ENCODE measurements at places on chromosomes 16 and 17.

GRCh38 chr17:491086-492021, 138.7 kb upstream of the RPH3AL start:
- no peak for DNase-seq

DNA sequence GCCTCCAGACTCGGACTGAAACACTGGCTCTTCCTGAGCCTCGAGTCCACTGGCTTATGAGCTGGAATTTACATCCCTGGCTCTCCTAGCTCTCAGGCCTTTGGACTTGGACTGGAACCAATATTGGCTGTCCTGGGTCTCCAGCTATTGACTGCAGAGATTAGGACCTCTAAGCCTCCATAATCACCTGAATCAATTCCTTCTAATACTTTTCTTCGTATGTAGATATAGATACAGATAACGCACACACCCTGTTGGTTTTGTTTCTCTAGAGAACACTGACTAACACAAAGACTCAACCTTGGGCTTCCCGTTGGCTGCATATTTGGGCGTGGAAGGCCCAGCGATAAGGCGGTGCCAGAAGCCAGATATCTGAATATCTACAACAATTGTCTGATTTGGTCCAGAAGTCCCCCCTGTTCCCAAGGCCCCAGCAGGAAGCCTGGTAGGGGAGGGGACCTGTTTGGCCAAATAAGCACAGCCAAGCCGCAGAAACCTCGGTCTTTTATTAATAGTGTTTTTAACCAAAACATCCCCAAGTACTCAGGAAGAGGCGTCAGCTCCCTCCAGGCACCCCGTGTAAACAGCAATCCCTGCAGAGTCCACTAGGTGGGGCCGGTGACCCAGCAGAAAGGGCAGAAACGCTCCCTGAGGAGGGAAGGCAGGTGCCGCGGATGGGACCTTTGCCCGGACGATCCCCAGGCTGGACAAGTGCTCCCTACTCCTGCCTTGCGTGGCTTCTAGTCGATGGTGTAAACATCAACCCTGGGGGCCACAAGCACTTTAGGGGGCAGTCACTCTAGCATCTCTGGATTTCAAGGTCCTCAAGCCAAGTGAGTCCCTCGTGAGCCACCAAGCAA, 57.0 kb downstream of the ABR start:
- peak; percentile 69 for DNase-seq

DNA sequence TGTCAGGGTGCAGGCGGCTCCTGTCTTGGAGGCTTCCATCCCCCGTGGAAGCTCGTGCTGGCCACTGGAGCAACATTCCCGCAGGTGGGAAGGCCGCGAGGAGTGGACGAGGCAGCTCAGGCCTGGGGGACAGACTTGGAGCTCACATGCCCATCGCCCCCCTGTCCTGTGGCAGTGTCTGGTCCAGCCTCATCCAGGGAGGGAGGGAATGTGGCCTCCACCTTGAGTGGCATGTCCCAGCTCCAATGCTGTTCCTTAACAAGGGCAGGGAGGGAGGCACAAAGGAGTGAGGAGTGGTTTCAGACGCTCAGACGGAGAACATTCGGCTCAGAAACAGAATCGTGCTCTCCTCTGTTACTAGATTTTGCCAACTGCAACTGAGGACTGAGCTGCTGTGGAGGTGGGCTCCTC, 159.4 kb upstream of the CHMP6 start:
- DNase-seq, result peak; percentile 62

DNA sequence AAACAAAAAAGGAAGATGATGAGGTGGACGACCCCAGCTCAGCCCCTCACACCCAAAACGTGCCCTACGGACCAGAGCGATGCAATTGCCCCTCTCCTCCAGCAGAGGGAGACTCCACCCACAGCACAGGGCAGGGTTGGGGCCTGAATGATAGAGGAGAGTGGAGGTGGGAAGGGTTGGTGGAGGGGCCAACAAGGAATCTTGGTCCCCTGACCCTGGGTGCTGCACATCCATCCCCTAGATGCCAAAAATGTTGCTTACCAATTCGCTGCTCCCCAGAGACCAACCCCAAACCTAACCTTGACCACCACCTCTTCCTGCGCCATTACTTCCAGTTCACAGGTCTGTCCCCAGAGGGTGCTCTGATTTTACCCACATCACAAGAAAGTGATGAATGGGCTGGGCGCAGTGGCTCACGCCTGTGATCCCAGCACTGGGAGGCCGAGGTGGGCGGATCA, 12.9 kb downstream of the P2RX5 start:
- no peak for DNase-seq

DNA sequence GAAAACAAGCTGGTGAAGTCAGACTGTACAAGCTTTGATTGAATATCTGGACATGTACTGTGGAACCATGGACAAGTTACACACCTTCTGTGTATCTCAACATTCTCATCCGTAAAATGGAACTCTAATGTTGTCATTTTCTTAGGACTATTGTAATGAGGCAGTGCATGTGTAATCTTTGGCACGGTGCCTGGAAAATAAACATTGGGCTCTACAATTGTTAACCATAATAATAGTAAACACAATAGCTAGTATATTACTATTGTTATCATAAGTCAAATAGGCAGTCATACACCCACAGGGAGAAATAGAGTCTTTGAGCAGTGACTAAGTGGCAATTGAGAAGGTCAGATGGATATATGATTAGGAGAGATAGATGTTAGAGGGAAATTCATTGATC, 39.8 kb upstream of the ANKFN1 start:
- no peak for DNase-seq

GRCh38 chr16:45454-45853, 8.0 kb downstream of the POLR3K start:
- DNase-seq, result no peak

DNA sequence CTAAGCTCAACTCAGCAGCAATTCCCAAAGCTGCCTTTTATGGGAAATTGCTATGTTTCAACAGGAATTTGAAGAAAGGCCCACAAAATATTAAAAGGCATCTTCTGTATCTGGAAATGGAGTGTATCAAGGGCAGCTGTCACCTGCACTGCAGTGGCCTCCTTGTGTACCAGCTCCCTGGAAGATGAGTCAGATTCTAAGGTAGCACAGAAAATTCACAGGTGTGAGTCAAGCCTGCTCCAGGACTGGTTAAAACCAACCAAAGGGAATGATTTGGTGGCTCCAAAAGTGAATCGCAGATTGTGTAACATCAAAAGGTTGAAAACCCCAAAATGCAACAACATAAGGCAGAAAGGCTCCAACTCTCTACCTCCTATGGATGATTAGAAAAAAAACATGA, 296.4 kb downstream of the GRIN2A start:
- no peak for DNase-seq

DNA sequence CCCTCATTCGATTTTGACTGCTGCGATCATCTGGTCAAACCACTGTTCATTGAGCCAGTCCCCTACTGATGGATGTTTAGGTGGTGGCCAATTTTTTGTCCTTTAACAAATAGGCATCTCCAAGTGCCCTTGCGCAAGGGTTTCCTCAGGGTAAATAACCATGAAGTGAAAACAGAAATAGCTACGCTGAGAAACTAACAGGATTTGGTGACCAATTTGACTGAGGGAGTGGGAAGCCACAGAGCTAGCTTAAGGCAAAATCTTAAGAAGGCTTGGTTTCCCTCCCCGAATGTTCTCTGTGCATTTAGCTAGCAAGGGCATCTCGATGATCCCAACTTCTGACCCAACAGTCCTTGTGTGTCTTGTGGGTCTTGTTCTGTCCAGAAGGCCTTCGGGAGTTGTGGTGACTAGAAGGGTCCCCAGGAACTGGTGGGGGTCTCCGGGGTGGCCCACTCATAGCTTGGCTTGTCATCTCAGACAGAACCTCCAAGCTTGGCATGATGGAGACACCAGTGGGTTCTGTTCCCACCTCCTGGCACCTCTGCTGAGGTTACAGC, 117.2 kb downstream of the SOCS1 start:
- DNase-seq, result no peak

GRCh38 chr17:82267575-82268379, 5.7 kb downstream of the CSNK1D start:
- peak; percentile 98 for DNase-seq

- DNase-seq, result no peak
Observed at GRCh38 chr17:9241774-9242496, 220.6 kb downstream of the NTN1 start.

GRCh38 chr17:48804936-48805411, 12.1 kb downstream of the TTLL6 start:
- peak; percentile 18 for DNase-seq

DNA sequence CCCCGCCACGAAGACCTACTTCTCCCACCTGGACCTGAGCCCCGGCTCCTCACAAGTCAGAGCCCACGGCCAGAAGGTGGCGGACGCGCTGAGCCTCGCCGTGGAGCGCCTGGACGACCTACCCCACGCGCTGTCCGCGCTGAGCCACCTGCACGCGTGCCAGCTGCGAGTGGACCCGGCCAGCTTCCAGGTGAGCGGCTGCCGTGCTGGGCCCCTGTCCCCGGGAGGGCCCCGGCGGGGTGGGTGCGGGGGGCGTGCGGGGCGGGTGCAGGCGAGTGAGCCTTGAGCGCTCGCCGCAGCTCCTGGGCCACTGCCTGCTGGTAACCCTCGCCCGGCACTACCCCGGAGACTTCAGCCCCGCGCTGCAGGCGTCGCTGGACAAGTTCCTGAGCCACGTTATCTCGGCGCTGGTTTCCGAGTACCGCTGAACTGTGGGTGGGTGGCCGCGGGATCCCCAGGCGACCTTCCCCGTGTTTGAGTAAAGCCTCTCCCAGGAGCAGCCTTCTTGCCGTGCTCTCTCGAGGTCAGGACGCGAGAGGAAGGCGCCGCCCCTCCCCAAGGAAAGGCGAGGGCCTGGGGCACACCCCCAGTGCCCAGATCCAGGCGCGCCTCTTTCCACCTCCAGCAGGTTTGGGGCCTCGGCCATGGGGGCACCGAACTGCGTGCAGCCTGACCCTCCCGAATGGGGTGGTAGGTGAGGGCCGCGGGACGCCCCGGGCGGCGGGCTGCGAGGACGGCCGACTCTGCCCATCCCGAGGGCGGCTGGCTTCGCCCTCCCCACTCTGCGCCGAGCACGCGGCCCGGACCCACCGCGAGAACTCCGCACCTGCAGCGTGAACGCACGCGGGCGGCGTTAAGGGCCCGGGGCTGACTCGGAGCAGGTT, 664 bp downstream of the HBQ1 start:
- DNase-seq, result no peak

- no peak for DNase-seq
Observed at GRCh38 chr16:58265480-58266052, 29.3 kb downstream of the PRSS54 start.

- DNase-seq, result no peak
Observed at GRCh38 chr17:60664022-60664421, 13.6 kb upstream of the BCAS3 start.

GRCh38 chr17:73126716-73127473, 34.4 kb upstream of the SLC39A11 start:
- DNase-seq, result no peak

DNA sequence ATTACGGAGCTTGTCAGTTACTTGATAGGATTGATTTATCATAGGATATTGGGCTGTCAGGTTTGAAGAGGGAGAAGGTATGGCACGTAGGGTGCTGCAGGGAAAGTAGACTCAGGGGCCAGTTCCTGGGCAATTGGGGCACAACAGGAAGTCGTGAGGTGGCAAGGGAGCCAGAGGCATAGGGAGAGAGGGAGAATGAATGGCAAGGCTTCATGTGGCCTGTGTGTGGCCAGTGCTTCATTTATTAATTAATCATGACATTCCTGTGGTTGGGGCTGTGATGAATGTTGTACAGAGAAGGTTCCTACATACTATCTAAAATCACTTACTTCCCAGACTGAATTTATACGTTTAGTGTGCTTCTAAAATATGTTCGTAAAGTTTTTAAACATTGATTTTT, 19.3 kb downstream of the MFSD11 start:
- DNase-seq, result no peak

GRCh38 chr17:10025976-10026901, 121.2 kb upstream of the RCVRN start:
- no peak for DNase-seq

GRCh38 chr16:55700961-55701360, 45.2 kb downstream of the SLC6A2 start:
- no peak for DNase-seq

DNA sequence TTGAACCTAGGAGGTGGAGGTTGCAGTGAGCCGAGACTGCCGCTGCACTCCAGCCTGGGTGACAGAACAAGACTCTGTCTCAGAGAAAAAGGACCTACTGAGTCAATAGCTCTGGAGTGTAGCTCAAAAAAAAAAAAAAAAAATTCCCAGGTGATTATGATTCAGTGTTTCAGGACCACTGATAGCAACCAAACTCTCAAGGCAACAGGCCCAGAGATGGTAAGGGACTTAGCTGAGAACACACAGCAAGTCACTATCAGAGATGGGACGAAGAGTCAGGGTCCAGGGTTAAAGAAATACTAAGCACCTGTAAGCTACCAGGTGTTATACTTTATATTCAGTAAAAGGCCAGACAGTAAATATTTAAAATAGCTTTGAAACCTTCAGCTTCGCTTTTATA, 335.3 kb downstream of the XYLT1 start:
- no peak for DNase-seq

DNA sequence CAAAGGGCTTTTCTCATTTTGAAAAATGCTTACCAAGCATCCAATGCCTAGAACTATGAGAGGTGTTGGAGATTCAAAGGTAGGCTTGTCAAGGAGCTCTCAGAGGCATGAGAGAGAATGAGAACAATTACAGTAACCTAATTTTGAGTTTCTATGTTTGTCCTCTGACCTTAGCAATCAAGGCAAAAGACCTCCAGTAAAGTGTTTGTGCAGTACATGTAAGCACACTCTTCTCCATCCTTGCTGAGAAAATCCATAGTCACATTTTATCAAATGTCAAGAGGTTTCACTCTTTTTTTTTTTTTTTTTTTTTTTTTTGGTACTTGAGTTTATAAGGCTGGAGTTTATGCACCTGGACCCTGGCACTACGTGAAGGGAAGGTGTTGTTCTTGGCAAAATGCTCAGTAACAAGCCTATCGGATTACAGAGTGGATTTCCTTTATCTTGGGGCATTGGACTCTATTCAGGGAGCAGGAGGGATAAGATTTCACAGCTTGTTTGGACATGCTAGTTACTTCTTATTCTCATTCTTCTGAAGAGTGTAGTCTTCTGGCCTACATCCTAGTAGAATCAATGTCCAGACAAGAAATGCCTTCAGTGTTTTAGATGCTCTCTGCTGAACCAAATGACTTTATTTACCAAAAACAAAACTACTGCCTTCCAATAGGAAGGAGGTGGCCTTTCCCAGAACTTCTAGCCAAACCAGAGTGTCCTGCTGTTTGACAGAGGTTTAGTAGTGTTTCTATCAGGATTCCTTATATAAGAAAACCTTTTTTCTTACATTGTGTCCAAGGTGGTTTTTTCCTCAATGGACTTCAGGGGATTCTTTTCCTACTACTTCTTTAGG, 21.9 kb downstream of the KCNJ2 start:
- DNase-seq, result no peak

- no peak for DNase-seq
Observed at GRCh38 chr17:290121-290521, 62.5 kb downstream of the RPH3AL start.

DNA sequence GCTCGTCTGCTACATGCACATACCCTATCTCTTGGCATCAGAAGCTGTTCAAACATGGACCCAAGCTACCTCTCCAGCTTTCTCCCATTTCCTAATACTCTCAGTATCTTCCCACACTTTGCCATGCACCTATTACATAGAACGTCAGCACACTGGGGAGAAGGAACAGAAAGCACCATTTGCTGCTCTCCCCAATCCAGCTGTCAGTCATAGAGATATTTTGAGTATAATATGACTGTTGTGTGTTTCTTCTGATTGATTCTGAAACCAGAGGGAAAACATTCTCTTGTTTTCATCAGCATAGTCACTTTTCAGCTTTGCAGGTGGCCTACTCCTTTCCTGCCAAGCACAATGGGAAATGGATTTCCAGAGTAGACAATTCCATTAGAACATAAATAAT, 107.1 kb downstream of the ADAMTS18 start:
- no peak for DNase-seq

GRCh38 chr17:50272711-50273653, 1.3 kb upstream of the TMEM92 start:
- no peak for DNase-seq

All from gastrocnemius medialis (tissue), 4 donors.